Tibial artery (tissue), 4 donors: ENCODE measurements at places on chromosomes 2 and 18.

- no peak for DNase-seq
Measured at GRCh38 chr2:60159519-60159918, 393.9 kb downstream of the BCL11A start.

DNA sequence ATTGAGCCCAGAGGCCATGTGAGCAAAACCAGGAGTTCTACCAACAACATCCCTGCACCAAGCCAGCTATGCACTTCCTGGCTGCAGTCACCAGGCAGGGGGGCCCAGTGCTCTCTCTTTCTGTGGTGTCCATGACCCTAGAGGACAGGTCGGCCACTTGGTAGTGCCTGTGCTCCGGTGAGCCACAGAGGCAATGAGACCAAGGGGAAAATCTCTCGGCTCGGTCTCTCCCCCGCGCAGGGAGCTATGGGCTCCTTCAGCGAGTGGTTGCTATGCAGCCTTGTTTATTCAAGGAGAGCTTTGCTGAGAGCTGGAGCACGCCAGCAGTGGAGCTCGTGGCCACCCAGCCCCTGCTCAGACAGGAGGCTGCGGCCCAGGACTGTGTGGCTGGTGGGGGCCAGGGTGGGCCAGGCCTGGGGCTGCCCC, at the start of gene TOGARAM2:
Gene TOGARAM2 (plus strand): TSS at position 283 of the 426 bp plus-strand sequence. CDS start 13,537 bp downstream, outside the sequence.
- peak; percentile 64 for DNase-seq

- no peak for DNase-seq
Measured at GRCh38 chr2:196291426-196291825, 120.0 kb upstream of the STK17B start.

DNA sequence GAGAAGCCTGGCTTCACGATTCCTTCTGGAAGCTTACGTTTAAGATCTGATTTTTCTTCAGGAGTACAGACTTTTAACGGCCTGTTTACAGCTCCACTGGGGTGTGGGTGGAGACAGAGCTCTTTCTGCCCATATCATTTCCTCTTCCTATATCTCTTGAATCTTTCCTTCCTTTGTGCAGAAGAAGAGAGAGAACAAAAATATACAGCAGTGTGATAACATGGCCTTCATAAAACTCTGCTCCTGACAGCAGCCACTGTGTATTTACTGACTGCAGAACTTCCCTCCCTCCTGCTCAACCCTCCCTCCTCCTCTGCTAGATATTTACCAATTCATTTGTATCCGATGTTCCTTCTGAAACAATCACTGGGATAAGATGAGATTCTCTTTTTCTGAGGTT, 34.1 kb upstream of the REEP1 start:
- no peak for DNase-seq

DNA sequence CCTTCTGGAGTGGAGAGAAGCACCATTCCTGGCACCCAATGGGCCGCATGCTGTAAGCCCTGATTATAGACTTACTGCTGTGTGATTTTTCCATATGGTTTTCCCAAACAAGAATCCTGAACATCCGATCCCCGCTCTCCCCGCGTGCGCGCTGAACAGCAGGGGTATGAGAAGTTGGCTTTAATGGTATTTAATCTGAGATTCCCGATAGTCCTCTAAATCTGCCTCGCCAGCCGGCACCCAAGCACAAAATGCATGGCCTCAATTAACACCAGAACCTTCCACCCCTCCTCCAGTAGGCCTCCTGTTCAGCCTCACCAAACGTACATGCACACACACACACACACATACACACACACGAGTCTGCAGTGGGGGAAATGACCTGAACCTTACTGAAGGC, 480.3 kb downstream of the BCL11A start:
- no peak for DNase-seq

DNA sequence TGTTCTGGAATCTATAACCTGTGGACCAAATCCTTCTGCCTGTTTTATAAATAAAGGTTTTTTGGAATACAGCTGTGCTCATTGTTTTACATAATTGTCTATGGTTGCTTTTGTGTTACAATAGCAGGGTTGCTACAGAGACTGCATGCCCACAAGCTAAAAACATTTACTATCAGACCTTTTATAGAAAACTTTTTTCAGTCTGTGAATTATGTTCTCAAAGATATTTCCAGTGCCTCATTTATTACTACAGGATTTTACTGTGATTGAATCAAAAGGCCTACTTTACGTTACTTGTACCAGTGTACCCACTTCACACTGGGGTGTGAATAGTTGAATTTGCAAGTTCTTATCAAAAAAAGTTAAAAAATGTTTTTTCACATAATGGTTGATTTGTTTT, 7.0 kb downstream of the KIAA1328 start:
- DNase-seq: no peak

- no peak for DNase-seq
Measured at GRCh38 chr2:16561676-16562075, 104.0 kb downstream of the CYRIA start.

GRCh38 chr2:74391209-74391579, 11.1 kb upstream of the DCTN1 start:
- no peak for DNase-seq

DNA sequence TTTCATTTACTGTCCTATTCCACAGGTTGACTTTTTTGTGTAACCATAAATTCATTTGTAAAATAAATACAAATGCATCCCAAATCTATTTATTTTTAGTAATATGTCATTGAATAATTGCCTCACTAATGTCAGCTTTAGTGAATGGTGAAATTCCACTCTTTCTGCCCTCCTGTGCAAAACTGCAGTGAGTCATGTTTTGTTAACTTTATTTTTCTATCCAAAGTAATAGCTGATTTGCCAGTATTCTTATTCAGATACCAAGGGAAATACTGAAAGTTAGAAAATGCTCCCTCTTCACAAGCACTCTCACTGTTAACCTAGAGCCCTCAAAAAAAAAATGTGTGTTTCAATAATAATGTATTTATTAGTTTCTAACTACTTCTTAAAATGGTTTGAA, 322.8 kb downstream of the RIT2 start:
- DNase-seq: no peak

DNA sequence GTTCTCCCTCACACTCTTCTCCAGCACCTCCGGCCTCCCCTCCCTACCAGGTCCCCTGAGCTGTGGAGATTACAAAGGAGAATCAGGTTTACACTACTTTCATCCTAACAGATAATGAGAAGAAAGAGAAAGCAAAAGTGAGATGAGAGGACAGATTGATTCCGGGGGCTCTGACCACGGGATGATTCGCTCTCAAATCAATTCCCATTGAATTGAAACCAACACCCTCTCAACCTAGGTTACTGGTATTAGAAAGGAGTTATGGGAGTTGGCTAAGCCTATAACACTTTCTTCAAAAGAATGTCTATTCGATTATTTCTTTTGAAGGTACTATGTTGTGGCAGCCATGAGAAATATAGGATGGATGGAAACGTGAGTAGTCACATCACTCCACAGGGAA, 386.2 kb upstream of the TNP1 start:
- no peak for DNase-seq

GRCh38 chr18:36066686-36067054, 689 bp downstream of the RPRD1A start:
- DNase-seq: no peak

DNA sequence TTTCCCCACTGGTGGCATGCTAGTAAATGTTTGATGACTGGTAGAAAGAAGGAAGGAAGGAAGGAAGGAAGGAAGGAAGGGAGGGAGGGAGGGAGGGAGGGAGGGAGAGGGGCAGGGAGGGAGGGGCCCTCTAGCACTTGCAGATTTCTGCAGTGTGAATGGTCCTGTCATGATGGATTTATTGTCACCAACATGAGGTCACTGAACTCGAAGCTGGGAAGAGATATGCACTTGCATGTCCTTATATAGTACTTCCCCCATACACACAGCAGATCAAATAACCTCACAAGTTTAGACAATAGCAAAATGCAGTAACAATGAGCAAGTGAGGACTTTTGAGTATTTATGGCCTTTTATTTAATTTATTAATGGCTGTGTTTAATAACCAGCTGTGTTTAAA, 44.5 kb upstream of the CXCR4 start:
- no peak for DNase-seq

DNA sequence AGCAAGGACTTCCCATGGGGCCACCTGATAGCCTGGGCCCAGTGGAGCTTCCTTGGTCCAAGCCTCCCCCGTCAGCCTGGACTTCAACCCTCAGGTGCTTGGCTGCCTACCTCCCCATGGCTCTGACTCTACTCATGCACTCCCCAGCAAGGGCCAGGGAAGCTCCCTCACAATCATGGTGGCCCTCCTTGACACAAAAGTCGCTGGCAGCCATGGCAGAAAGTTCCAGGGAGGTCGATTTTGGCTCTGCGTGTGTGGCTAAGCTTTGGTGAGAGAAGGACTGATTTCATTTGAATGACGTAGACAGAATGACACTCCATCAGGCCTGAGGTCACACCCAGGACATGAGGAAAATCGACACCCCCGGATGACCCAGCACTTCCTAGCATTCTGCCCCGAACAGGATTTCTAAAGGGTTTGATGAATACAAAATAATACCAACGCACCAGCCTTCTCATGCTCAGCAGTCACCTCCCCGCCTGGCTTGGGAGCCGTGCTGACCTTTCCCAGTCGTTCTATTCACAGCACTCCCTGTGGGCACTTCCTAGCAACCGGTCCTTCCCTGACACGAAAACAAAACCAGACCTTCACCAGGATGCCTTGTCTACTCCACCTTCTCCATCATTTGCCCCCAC, 52.7 kb downstream of the LBH start:
- no peak for DNase-seq

- DNase-seq: no peak
Measured at GRCh38 chr2:44148999-44149398, 19.7 kb upstream of the PPM1B start.

- peak; percentile 48 for DNase-seq
Measured at GRCh38 chr2:196131384-196131937, 39.9 kb downstream of the STK17B start.

GRCh38 chr2:176002688-176003210, 682 bp upstream of the LNPK start:
- DNase-seq: no peak

DNA sequence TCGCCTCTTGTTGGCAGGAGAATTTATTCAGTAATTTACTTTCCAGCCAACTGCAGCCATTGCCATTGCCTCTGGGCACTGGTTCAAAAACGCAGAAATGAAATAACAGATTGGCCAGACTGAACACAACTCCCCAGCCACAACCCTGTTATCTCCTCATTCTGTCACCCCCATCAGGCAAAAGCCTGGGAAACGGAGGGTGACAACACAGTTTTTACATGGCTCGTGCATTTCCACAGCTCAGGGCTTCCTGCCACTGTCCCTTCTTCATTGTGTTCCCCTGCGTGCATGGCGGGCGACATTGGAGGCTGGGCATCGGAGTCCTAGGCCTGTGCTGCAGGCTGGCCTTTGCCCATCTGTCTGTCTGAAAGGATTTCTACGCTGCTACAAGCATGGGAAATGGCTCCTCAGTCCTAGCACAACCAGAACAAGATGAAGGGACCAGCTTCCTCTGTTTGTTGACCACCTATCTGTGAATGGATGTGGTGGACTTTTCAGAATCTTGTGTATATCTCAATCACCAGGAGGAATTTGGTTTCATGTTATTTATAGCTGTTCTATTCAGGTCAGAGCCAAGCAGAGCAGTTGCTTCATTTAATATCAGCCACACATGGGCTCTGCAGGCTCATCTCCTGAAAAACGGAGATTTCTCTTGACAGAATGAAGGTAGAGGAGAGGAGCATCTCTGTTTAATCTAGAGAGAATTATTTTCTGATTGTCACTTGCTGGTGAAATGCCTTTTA, 107.0 kb downstream of the MGAT5 start:
- no peak for DNase-seq
